NCI-H1092 treated with DMSO at 0.1 percent for 48 hours (cell line): ENCODE measurements at places on chromosomes 2 and 18.

- no peak for DNase-seq
Measured at GRCh38 chr2:161943011-161943410, 131.0 kb downstream of the DPP4 start.

DNA sequence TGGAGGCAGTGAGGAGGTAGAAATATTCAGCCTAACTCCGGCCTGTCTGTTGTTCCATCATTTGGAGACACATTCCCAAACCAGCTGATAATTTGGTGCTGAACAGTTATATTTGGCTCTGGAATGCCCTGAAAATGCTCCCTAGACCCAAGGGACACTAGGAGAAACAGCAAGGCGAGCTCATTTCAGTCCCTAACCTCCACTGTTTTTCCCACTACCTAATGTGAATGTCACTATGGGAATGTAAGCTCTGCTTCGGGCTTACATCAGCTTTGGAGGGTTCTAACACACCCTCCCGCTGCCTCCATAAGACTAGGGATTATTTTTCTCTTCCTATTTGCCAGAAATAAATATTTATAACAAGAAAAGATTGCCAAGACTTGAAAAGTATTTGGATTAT, 103.5 kb downstream of the ANTXR1 start:
- DNase-seq: no peak

DNA sequence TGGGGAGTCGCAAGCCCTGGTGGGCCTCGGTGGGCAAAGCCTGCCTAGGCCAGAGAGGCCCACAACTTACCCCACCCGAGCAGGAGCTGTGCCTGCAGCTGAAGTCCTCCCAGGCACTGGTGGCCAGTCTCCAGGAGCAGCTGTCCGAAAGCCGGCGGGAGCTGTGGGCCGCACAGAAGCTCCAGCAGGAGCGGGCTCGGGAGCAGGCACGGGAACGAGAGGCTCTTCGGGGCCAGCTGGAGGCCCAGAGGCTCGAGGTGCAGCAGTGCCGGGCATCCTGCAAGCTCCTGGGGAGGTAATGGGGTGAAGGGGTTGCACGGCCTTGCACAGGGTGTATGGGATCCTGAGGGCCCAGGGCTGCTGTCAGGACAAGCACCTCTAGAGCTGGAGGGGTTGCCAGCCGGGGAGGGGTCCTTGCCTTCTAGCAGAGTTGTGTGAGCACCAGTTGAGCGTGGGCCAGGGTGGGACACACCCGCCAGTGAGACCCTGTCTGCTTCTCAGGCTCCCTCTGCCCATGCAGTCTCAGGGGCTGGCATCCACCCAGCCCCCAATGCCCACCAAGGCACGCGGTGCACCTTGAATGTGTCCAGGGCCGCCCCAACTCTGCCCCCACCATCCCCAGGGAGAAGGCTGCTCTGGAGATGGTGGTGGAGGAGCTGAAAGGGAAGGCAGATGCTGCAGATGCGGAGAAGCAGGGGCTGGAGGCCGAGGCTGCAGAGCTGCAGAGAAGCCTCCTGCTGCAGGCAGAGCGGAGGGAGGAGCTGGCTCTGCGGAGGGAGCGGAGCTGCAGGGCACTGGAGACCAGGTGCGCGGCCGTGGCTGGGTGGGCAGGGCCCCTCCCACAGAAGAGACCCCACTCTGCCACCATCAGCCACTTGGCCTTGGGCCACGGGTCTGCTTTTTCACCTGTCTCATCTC, 27.2 kb downstream of the CROCC2 start:
- DNase-seq: no peak

- no peak for DNase-seq
Measured at GRCh38 chr2:177573120-177573519, 180.5 kb downstream of the AGPS start.

- no peak for DNase-seq
Measured at GRCh38 chr2:195642679-195643068, 14.4 kb upstream of the SLC39A10 start.

DNA sequence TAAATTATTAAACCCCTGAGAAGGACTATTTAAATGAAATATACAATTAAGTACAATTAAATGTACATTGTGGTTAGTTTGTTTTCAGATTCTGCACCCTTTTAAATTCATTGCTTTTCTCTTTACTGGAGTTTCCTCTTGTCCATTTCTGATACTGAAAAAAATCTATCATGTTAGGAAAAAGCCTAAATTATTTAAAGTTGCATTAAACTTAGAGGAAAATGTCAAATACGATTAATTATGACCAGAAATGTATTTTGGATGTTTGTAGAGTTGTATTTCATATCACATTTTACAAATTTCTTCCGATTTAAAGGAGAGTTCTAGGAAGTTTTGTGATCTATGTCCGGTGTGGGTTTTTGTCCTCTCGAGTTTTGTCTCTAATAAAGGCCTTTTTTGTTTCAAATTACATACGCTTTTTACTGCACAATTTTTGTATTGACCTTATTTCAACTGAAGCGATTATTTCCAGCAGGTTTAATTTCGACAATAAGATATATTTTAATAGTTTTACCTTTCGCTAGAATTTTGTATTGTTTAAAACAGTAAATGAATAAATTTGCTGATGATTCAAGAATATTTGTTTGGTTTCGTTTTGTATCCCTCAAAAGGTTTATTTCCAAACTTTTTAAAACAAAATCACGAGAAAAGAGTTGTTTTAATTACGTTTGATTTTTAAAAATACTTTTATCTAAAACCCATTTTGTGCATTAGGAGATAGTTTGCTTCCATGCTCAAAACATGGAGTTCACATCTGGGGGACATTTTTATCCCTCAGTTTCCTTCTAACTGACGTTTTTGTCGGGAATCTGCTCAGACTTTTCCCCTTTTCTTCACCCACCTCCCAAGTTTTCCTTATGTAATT, 3.3 kb upstream of the SATB2 start:
- no peak for DNase-seq

DNA sequence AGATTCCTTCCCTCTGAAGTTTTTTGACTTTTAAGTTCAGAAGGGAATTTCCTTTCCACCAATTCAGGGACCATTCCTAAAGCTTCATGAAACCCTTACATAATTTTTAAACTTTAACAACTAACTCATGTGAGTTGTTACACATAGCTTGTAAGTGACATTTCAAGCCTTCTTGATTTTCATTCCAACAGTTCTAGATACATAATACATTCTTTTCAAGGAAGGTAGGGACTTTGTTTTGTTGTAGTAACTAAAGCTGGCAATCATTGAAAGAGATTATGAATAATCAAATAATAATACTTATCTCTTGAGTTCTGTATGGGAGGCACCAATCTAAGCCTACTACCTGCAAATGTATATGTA, 45.4 kb downstream of the SETBP1 start:
- DNase-seq: no peak
